ENCODE measurements at places on chromosomes 6 and 20.

GRCh38 chr6:98944168-98944567 lies 3.6 kb downstream of the FBXL4 start:
- no peak for DNase-seq

GRCh38 chr6:30163090-30163917 lies at the start of gene TRIM15:
Gene TRIM15, plus strand, starts transcription at chr6:30163546. Its CDS starts 139 bp downstream, at chr6:30163685.
- DNase-seq, result no peak

GRCh38 chr6:42429042-42429585 lies 22.6 kb downstream of the TRERF1 start:
- no peak for DNase-seq

DNA sequence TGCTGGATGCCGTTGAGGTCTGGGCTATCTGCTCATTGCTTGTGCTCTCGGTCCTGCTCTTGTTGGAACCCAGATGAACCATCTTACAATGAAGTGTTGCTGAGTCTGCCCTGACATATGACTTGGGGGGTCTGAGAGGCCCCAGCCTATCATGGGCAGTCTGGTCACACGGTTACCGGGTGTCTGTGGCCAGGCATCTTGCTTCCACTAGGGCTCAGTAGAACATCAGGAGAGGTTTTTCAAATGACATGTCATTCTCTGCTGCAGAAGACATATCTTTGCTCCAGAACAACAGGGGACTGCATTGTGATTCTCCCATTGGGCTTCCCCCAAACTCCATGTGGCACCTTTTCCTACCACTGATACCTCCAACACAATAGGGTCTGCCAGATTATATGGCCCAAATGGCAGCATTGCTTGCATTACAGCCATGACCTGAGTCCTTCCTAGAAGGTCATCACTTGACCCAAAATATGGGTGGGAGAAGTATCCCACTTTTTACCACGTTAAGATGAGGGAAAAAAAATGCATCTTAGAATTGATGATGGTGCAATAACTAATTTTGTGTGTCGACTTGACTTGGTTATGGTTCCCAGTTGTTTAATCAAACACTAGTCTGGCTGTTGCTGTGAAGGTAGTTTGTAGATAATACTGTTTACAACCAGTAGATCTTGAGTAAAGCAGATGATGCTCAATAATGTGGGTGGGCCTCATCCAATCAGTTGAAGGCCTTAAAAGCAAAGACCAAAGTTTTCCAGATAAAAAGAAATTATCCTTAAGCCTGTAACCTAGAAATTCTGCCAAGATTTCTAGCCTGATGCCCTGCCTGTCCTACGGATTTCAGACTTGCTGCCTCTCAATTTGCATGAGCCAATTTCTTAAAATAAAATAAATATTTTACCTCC lies 241.0 kb downstream of the QKI start:
- no peak for DNase-seq

- DNase-seq, result no peak
These were observed 60.4 kb downstream of the TMEM200A start for GRCh38 chr6:130426066-130426721.

DNA sequence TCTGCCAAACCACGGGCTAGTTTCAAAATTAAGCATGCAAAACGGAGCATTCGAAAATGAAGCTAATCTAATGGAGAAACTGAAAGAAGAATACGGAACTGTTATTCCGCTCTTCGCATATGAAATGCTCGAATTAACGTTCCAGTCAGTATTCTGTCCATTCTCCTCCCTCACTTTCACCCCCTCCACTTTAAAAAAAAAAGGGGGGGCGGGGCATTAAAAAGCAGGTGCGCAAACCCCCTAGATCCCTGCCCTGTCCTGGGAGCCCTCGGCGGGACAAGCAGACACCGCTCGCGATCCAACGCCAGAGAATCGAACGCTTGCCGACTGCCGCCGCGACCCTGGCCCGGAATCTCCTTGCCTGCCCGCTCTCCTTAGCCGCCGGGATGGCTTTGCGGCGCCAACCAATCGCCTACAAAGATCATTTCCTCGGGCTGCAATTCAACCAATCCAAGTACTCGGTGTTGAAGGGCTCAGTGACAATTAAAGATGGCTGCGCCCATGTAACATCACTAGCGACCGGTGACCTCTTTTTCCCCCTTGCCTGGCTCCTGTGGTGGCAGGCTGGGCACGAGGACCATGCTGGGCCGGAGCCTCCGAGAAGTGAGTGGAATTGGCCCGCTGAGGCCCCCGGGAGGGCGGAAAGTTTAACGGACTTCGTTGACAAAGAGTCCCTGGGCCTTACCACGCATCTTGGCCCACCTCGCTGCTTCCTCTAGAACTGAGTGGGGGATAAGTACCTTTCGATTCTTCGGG lies at the start of the genes QRSL1 and RTN4IP1:
Gene QRSL1, plus strand, starts transcription at position 476 of the 756 bp plus-strand sequence. Its CDS starts 104 bp downstream, at position 580.
Gene RTN4IP1, minus strand, starts transcription at position 396 of the 756 bp plus-strand sequence. CDS start 477 bp downstream, outside the sequence.
- DNase-seq, result peak; percentile 70

DNA sequence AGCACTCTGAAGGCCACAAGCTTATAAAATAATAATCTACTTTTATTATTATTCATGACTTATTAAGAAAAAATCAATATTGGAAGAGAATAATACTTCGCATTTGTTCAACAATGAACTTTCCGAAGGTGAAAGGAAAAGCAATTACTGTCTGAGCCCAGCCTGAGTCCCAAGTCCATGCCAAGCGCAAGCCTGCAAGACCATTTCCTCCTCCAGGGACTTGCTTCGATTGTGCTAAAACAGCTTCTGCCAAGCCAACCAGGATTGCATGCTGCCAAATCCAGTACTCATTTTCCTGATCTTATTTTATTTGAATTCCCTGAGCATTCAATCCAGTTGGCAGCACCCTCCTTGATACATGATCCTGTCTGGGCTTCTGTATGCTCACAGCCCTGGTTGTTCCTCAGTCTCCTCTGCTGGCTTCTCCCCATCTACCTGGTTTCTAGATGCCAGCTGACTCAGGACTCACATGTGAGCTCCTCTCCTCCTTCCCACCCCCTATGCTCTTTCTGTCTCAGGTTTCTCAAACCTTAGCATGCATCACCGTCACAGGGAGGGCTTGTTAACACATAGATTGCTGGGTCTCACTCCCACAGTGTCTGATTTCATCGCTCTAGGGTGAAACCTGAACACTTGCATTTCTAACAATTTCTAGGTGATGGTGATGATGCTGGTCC lies 55.9 kb upstream of the PSMF1 start:
- no peak for DNase-seq

GRCh38 chr20:50794181-50794845 lies 548 bp upstream of the BCAS4 start:
- no peak for DNase-seq

GRCh38 chr6:163782436-163783003 lies 368.0 kb downstream of the QKI start:
- no peak for DNase-seq

DNA sequence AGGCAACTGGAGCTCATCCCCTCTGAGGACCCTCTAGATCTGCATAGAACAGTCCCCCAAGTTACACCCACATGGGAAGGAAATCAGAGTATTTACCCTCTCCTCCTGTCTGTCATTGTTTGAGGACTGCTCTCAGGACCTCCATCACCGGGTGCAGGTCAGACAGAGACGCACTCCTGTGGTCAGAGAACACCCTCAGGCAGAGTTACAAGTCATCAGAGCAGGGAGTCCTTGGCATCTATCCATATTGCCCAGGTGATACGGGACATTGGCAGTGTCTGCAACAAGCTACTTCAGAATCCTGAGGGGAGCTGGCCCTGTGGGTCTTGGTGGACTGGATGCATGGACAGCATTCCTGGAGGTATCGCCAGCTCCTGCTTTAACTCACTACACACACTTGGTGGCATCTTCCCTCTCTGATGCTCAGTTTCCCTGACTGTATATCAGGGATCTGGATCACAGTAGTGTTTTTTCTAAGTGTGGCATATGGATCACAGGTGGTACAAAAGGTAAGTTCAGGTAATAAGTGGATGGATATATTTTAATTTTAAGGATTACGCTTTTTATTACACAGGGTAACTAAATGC lies 15.1 kb upstream of the ISM1 start:
- DNase-seq, result no peak

DNA sequence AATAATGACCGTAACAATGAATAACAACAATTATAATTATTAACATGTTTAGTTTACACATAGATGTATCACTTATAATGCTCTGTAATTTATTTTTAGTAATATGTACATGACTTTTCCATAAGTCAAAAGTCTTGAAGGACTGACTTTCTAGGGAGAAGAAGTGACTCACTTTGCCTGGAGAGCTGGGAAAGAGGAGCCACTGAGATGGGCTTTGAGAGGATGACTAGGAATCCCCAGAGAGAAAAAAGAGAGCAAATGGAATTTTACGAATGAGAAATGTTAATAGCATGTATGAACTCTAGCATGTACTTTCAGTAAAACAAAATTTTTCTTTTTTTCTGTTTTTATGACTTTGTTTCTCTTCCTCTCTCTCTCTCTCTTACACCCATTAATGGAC lies 67.8 kb upstream of the RALY start:
- DNase-seq, result no peak

GRCh38 chr6:22015944-22016343 lies 280.9 kb downstream of the PRL start:
- no peak for DNase-seq

GRCh38 chr6:98633886-98634285 lies 200.5 kb upstream of the POU3F2 start:
- no peak for DNase-seq

DNA sequence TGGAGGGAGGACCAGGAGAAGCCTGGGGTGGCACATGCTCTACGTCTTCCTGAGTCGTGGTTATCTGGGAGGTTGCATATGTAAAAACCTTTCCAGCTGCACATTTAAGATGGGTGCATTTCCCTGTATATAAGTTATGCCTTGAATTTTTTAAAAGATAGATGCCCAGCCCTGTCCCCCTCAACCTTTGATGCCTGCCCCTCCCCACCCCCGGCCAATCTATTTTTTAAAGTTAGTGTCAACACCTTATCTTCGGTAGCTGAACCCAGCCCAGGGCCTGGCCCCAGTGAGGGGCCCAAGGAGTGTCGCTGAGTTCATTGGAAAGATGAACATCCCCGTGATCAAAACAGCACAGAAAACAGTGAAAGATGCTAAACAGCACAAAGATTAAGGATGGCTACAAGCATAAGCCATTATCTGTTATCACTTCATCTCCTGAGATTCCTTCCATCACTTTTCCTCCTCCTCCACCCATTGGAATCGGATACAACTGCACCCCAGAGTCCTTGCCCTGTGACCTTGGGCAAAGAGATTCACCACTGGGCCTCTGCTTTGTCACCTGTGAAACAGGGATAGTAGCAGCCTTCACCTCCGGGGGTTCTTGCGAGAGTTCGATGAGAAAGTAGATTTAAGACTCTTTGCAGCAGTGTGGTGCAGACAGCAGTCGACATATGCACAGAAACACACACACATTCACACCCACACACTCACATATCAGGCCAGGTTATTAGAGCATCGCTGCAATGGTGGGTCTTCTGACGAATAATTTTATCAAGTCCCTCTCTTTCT lies 47.5 kb downstream of the SIRPA start:
- no peak for DNase-seq

DNA sequence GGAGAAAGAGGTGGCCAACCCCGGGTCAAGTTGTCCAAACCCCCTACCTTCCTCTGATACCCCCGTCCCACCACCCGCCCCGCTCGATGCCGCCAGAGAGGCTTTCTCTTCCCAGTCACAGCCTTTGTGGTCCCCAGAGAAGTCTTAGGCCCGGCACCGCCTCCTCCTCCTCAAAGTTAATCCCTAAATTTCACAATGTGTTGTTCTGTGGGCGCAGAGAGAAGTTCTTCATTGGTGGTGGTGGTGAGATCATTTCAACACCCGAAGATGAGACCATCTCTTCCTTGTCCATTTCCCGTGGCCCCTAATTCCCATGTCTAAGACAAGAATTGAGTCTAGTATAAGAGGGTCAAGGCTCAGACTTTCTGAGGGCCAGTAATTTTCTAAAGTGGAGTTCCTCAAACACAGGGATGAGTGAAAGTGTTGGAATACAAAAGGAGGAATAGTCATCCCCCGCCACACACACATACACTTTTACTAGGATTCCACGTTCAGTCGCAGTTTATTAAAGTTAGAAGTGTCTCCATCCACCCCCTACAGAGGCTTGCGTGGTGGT lies 10.4 kb downstream of the TRIM31 start:
- DNase-seq, result peak; percentile 13

GRCh38 chr20:24797113-24797512 lies 152.0 kb upstream of the CST7 start:
- DNase-seq, result no peak

- DNase-seq, result no peak
These were observed 2.9 kb downstream of the GSS start for GRCh38 chr20:34952671-34953070.

GRCh38 chr6:166277018-166277417 lies 31.2 kb downstream of the PRR18 start:
- DNase-seq, result peak; percentile 7

DNA sequence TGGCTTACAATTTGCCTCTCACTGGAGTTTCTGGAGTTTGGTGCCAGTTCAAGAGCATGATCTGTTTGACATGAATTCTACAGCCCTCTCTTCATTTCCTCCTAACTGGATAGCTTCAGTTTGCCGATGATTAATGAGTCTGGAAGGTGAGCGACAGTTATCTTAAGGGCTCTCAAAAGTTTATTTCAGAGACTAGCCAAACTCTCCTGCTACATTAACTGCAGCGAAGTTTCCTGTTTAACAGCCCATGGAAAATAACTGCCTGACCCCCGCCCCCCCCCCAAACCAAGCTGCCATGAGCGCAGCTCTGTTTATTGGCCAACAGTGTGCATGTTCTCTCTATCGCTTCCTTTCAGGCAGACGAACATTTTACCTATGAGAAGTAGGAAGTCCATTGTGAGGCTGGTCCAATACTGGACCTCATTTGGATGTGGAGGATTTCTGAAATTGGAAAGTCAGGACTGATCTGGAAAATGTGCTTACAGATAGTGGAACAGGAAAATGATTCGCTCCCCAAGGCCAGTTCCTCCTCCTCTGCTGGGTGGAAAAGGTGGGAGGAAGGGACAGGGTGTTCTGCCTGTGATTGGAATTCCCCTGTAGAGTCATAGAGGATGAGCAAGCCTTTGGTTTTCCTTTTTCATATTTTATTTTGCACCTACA lies 522.2 kb upstream of the JAG1 start:
- DNase-seq, result no peak

DNA sequence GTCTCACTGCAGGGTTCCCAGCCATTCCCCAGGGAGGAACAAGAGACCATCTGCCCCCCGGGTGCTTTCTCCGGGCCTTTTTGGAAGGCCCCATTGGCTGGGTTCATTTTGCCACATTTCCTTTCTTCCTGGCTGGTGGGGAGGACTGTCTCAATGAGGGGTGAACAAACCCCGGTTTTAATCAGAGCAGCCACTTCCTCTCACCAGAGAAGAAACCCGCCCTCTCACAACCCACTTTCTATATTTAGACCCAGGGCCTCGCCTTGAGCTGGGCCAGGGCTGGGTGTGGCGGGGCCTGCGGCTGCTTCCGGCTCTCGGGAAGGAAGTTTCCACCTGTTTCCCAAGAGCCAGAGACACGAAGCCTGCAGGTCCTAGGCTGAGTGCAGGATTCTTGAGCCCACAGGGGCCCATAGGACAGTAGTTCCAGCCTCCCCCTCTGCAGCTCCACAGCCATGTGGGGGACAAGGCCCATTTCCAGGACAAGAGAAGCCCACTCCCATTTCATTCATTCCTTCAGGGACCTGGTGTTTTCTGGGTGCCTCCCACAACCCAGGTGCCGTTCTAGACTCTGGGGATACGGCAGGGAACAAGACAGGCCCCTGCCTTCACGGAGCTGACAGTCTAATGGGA lies 41.8 kb downstream of the RBM38 start:
- no peak for DNase-seq

Data from AG09309 (cell line).